Right renal cortex interstitium (tissue), 3 donors: ENCODE measurements at places on chromosomes 13 and 19. TPM values are rescaled to one million over a fixed set of nuclear protein-coding genes. Genes with fewer than 3 reads are reported as not detected.

DNA sequence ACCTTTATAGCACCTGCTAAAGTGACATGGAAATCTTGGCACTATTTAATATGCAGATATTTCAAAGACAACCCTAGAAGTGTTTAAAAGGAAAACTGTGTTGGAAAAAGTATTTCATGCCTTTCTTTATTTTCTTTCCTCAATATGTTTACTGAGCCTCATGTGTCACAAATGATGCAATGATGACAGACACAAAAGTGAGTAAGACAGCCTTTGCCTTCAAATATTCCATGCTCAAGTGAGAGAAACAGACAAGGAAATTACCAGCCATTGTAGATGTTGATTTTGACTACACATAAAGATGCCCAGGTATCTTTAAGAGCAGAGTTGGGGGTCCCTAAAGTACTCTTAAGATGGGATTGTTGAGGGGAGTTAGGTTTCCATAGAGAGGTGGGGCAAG is 48.0 kb upstream of the TPP2 start:
- DNase-seq, result no peak

GRCh38 chr19:7480970-7481255 is 7.9 kb downstream of the PEX11G start:
- no peak for DNase-seq

GRCh38 chr13:113483504-113484293 is 6.8 kb downstream of the DCUN1D2 start:
- DNase-seq, result no peak

GRCh38 chr13:111153977-111154332 is 38.8 kb downstream of the ARHGEF7 start:
- DNase-seq, result no peak

DNA sequence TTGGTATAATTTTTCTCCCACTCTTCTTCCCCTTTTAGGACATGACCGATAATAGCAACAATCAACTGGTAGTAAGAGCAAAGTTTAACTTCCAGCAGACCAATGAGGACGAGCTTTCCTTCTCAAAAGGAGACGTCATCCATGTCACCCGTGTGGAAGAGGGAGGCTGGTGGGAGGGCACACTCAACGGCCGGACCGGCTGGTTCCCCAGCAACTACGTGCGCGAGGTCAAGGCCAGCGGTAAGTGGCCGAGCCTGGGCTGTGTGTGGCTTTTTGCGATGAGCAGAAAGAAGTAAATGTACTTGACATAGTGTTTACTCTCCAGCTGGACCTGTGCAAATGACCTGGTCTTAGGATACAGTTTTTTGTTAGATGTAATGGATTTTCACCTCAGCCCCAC is 102.5 kb downstream of the ARHGEF7 start:
- no peak for DNase-seq

GRCh38 chr13:21077076-21077787 is 15.8 kb upstream of the LATS2 start:
- DNase-seq, result no peak

- DNase-seq, result no peak
Observed at GRCh38 chr13:24984134-24984533, 111.8 kb upstream of the PABPC3 start.

- DNase-seq, result no peak
Observed at GRCh38 chr13:51311957-51312520, 27.5 kb upstream of the SERPINE3 start.

GRCh38 chr13:34017231-34017630 is 199.3 kb downstream of the RFC3 start:
- DNase-seq, result no peak

GRCh38 chr13:97317933-97318332 is 95.8 kb downstream of the MBNL2 start:
- DNase-seq, result no peak

The CCL25 gene
- 0.22 TPM for polyA plus RNA-seq
